ENCODE measurements at places on chromosomes 5 and 9.

- no peak for DNase-seq
Measured at GRCh38 chr5:149005077-149005892, 57.6 kb downstream of the SH3TC2 start.

- DNase-seq, result no peak
Measured at GRCh38 chr9:37379835-37380234, 42.7 kb upstream of the GRHPR start.

DNA sequence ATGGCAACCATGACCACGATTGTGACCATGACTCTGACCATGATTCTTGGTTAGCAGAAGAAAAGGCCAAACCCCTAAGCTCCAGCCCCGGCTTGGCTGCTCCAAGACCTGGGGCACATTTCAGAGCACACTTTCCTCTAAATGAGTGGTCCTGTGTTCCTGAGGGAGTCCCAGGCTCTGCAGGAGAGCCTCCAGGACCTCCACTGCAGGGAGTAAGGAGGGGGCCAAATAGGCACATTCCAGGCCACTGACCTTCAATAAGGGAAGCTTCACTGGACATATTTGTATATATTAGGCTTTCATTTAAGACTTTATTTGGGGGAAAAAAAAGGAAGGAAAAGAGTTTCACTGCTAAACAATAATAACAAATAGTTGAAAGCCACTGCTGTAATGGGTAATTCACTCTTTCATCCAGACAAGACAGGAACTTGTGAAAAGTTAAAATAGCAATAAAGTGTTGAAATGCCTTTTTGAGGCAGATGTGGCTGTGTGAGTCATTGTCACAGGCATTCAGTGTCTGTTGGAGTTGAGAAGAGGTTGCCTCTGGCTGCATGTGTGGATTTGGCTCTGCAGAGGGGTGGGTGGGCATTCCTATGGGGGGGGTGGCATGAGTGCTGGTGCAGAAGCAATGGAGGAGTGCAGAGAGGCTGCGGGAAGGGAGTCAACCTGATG lies 63.9 kb upstream of the TGFBR1 start:
- peak; percentile 24 for DNase-seq

- peak; percentile 75 for DNase-seq
Measured at GRCh38 chr9:36632892-36633291, 60.2 kb downstream of the MELK start.

- peak; percentile 38 for DNase-seq
Measured at GRCh38 chr5:145829708-145830361, 5.3 kb downstream of the PRELID2 start.

DNA sequence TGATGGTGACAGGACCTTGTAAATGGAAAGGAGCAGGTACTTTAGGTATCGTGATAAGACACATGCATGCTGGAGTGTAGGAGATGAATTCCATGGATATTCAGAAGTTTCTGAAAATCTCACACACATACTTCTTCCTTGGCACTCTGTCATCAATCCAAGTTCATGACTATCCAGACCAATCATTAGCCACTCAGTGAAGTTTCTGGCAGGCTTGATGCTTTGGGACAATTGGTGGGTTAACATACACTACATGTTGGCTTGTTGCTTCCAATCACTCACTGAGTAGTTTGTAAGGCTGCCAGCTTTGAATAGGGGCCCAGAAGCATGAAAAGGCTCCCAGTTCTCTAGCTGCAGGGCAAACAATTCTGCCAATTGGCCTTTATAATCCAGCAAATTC lies 147.6 kb downstream of the CEMIP2 start:
- DNase-seq, result no peak

DNA sequence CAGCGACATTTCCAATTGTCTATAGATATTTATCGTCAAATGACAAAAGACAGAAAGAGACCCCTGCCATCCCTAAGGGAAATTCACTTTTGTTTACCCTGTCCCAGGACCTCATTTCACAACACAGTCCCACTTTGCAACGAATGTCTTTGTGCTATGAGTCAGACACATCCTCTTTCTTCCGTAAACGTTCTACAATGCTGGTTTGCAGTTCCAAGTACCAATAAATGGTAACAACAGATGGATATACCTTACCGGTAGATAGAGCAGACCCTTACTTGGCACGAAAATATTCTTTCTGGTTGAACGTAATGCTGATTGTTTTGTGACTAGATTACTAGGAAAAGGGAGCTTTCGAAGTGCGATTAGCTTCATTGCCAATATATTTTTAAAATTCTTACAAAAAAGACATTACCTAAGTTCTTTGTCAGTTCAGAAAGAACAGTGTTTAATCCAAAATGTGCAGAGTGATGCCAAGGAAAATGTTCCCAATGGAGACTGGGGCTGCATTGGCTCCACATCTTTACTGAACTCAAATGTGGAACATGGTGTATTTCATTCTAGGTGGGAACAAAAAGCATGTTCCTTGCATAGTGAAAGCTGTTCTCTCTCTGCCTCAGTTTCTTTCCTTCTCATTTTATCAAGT lies 202.5 kb upstream of the SLC27A6 start:
- DNase-seq, result no peak

- DNase-seq, result no peak
Measured at GRCh38 chr5:176774216-176775171, 35.9 kb upstream of the UNC5A start.

GRCh38 chr9:90176901-90177300 lies 465.7 kb downstream of the DIRAS2 start:
- no peak for DNase-seq

DNA sequence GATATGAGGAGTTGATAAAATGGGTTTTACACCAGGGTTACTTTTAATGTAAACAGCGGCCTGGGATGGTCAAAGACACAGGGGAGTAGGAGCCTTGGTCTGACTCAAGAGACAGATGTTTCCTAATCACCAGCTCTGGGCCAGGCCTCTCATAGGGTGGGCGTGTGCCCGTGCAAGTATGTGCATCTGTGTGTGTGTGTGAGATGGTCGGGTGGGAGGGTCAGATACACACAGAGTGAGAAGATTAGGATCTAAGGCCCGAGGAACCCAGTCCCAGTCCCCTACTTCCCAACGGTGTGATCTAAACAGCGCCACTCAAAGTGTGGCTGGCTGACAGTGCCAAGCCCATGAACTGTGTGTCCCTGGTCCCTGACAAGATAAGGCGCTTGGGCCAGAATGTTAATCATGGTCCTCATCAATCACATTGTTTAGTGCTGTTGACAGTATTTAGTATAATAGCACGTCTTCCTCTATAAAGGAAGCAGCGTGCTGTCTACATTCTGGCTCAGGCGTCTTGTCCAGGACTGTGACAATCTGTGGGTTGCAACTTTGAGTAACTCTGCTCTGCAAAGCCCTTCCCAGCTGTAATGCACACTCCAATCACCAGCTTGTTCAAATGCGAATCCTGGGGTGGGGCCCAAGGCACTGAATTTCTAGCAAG lies 173.7 kb downstream of the DAB2IP start:
- DNase-seq, result peak; percentile 95
